T-helper 17 cell (primary cell): ENCODE measurements at places on chromosomes 2 and 18. TPM values are rescaled to one million over a fixed set of nuclear protein-coding genes. Genes with fewer than 3 reads are reported as not detected.

TMEM200C gene
- not detected for total RNA-seq

DNA sequence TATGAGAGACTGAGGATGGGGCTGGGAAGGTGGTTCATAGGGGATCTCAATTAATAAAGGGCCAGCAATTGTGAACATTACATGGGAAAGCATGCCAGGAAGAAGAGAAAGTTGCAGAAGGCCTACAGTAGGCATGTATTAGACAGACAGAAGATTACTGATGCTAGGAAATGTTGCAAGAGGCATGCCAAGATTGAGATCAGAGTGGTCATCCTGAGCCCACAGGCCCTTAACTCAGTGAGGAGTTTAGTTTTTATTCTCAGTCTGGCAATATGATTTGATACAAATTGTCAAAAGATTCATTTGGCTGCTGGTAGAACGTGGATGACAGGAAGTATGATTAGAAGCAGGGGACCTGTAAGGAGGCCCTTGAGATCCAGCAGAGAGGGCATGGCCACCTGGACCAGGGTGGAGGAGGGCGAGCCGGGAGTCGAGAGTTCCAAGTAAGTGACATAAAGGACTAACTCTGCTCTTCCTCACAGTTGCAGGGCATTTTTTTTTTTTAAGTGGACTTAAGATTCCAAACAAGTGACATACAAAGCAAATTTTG, 54.9 kb downstream of the EPHA4 start:
- no peak for DNase-seq

CKAP2L gene
- 0.37 TPM for total RNA-seq

- DNase-seq: no peak
Measured at GRCh38 chr2:203798296-203799087, 69.1 kb upstream of the CTLA4 start.

RTTN gene
- 23.9 TPM for total RNA-seq

SRD5A2 gene
- total RNA-seq: not detected

GRCh38 chr2:175227393-175227792, 45.9 kb upstream of the ATP5MC3 start:
- no peak for DNase-seq

GRCh38 chr2:101617796-101618195, 79.7 kb upstream of the MAP4K4 start:
- DNase-seq: no peak

- peak; percentile 9 for DNase-seq
Measured at GRCh38 chr18:34977838-34978532, 63.2 kb upstream of the MAPRE2 start.
